Stimulated activated naive CD8-positive, alpha-beta T cell treated with anti-CD3 and anti-CD28 coated beads, Interleukin-15, amount 100 ng/mL, for 72 hours (primary cell): ENCODE measurements at places on chromosomes 5 and 9.

DNA sequence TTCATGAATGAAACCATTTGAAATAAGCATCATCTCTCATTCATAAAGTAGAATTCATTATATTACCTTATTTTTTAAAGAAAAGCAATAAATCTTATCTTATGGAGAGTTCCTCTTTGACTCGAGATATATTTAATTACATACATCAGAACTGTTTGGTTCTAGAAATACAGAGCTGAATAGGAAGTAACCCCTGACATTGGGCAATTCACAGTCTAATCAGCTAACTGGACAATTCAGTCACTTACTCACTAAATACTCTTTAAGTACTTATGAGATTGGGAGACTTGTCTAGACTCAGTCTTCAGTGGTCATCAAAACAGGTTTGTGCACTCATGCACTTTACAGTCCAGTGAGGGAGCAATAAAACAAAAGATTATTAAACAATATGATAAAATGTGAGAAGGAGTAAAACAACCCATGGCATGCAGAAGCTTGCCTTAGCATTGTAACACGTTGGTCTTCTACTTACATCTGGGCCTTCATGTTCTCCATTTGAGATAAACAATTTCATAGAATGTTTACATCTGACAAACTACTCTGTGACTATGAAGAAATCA is 11.5 kb upstream of the FBXO38 start:
- no peak for DNase-seq

GRCh38 chr5:146301626-146302025 is 37.0 kb upstream of the POU4F3 start:
- DNase-seq = no peak

GRCh38 chr9:113931140-113931539 is 55.0 kb downstream of the ZNF618 start:
- DNase-seq = no peak

- DNase-seq = no peak
Observed at GRCh38 chr5:120088412-120088811, 375.7 kb upstream of the PRR16 start.

DNA sequence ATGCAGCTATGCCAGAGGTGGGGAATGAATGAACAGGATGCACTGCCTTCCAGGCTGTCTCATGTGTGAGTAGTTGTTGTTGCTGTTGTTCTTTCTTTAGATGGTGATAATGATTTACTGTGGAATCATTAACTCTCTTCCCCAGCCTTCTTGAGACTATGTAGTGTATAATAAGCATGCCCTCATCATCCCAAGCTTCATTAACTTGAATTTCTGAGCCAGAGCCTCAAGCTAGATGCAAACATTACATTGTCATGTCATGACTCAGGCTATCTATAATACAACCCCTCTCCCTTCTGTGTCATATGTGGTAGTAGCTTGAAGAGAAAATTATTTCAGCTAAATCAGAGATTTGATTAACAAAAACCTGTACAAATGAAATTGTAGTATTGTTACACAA is 10.0 kb upstream of the ADAMTSL1 start:
- no peak for DNase-seq

- DNase-seq = no peak
Observed at GRCh38 chr5:150181027-150181426, 8.8 kb upstream of the SLC6A7 start.

DNA sequence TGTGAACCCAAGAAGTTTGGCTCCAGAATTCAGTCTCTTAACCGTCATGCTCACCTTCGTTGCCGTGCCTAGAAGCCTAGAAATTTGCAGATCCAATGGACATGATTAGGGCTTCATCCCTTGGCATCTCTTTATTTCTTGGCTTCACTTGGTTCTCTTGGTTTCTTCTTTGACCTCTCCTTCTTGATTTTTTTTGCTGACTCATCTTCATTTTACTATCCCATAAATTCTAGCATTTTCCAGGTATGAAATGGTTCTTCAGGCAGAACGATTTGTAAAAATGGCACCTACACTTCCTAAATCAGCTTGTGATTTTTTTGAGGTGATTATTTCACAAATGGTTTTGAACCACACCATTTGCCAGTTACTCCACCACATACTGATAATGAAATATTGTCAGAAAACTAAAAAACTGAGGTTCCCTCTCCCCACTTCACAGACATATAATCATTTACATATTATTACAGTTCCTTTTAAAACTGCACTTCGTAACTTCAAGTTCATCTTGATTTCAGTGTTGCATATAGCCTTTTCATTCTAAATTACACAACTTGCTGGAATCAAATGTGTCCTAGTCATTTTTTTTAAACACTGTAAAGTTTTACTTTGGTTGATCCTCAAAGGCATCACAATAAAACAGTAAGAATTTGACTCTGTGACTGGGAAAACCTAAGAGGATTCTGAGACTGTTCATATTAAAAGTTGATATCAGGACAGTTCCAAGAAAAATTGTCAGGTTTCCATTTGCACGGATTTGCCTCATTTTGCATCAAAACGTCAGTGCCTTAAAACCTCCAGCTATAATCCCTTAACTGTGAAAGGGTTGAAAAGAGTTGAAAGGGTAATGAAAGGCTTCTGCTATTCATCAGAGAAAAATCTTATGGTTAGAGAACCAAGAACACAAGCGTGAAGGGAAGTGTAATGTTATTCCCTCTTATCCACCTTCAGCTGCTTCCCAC is 8.9 kb upstream of the NREP start:
- no peak for DNase-seq
